Daoy (cell line): ENCODE measurements at places on chromosomes 4 and X. TPM values are rescaled to one million over a fixed set of nuclear protein-coding genes. Genes with fewer than 3 reads are reported as not detected.

- DNase-seq, result no peak
These were observed 40.5 kb downstream of the ZCCHC12 start for GRCh38 chrX:118864063-118864635.

GRCh38 chr4:30903502-30904214 is 183.5 kb downstream of the PCDH7 start:
- no peak for DNase-seq

DNA sequence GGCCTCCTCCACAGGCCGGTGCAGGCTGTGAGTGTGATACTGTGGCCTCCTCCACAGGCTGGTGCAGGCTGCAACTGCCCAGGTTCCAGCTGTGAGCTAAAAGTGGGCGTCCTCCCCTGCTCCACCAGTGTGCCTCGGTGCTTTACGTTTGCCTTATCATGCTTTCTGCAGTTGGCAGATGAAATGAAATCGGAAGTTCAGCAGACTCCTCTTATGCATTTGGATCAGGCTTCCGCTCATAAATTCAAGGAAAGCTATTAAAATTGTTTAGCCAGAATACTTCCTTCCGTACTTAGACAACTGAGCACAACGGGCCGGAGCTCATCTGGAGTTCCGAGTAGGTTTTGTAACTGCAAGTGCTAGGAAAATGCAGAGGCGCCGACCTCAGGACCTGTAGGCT is 12.0 kb downstream of the CYP4V2 start:
- no peak for DNase-seq

The TSC22D3 gene
- 14.0 and 33.1 TPM in 2 replicates for total RNA-seq

The CWH43 gene
- not detected in 2 replicates for total RNA-seq

GRCh38 chr4:131509521-131509920 is 1639.6 kb upstream of the PCDH10 start:
- no peak for DNase-seq

The FOXR2 gene
- total RNA-seq, result 6.0 and 7.2 TPM in 2 replicates

DNA sequence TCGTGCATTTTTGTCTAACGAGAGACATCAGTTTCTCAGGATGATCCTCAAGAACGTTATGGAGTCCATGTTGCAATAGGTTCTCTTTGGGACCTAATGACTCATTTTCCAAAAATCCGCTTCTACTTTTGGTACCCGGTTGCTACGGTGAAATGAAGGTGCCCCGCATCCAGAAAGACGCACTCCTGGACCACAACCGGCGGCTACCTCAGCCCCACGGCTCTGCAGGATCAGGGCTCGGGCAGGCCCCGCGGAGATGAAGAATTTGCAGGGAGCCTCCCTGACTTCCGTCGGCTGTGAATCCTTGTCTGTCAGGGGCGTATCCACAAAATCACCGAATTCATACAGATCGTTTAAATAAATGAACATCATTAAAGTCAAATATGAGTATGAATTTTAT is 15.6 kb downstream of the GTPBP6 start:
- no peak for DNase-seq

DNA sequence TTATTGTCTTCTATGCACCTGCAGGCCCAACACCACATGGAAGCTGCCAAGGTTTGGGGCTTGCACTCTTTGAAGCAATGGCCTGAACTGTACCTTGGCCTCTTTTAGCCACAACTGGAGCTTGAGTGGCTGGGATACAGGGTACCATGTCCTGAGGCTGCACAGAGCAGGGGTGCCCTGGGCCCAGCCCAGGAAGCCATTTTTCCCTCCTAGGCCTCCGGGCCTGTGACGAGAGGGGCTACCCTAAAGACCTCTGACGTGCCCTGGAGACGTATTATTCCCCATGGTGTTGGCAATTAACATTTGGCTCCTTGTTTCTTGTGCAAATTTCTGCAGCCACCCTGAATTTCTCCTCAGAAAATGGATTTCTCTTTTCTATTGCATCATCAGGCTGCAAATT is 519.9 kb upstream of the MAGEB18 start:
- no peak for DNase-seq

DNA sequence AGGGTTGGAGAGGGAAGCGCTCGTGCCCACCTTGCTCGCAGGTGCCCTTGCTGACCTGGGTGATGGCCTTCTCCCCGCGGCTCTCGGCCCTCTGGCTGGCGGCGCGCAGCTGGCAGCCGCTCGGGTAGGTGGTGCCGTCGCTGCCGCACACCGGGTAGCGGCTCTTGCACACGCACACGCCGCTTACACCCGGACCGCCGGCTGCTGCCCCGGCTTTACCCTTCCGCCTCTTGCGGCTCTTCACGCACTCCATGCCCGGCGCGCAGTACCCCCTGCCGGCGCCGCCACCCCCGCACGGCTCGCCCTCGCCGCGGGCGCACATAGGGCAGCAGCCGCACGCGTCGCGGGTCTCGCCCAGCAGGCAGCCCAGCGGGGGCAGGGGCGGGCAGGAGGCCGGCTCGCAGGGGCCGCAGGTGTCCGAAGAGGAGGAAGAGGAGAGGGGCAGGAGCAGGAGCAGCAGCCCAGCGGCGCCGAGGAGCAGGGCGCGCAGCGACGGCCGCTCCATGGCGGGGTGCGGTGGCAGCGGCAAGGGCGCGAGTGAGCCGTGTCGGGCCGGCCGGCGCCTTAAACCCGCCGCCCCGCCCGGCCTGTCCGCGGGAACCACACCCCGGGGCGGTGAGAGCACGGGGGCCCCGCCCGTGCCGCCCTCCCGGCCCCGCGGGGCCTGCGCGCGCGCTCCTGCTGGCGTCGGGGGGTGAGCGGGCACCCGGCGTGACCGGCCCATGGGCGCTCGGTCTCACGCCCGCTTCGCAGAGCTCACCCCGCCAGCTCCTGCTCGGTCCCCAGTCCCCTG is at the start of gene IGFBP7:
Gene IGFBP7 (minus strand): TSS at position 539 of the 793 bp plus-strand sequence. CDS start 34 bp downstream, at position 505.
- peak; percentile 46 for DNase-seq

The ZNF81 gene
- total RNA-seq, result 1.9 and 8.1 TPM in 2 replicates

DNA sequence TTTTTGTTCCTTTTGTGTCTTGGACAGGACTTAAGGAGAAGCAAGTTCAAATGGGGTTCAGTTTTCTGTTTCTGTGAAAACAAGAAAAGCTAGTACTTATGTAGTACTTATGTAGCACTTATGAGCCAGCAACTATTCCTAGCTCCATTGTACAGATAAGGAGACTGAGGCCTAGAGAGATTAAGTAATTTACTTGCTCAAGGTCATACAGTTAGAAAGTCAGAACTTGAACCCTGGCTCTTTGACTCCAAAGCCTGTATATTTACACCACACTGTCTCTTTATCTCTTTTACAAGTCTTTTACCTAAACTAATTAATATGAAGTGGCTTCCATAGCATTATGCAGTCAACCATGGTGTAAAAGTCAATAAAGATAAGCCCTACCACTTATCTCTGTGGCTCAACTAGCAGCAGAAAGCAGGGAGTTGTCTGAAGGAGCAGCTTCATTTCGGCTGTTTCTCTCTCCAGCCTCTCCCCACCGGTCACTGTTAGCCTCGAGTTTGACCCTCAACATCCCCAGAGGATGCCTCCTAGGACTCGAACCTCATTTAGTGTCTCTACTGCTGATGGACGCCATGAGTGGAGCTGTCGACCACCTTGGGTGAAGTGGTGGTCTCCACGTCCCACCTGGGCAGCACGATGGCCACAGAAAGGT is 209.9 kb downstream of the SHROOM3 start:
- no peak for DNase-seq

The AMTN gene
- total RNA-seq, result 98.3 and 106 TPM in 2 replicates

DNA sequence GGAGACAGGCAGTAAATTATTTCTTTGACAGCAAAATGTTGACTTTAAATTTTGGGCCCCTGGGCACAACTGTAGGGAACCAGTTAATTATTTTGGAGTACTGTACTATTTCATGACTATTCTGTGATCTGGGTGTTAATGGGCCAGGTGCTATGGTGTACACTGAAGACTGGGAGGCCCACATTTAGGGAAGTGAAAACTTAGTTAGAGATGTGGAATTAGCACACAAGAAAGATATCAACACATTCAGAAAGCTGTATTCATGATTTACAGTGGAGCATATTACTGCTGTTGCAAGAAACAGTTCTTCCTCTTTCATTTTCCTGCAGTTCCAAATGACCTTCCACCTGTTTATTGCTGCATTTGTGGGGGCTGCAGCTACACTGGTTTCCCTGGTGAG is 12.4 kb downstream of the PLP1 start:
- no peak for DNase-seq

DNA sequence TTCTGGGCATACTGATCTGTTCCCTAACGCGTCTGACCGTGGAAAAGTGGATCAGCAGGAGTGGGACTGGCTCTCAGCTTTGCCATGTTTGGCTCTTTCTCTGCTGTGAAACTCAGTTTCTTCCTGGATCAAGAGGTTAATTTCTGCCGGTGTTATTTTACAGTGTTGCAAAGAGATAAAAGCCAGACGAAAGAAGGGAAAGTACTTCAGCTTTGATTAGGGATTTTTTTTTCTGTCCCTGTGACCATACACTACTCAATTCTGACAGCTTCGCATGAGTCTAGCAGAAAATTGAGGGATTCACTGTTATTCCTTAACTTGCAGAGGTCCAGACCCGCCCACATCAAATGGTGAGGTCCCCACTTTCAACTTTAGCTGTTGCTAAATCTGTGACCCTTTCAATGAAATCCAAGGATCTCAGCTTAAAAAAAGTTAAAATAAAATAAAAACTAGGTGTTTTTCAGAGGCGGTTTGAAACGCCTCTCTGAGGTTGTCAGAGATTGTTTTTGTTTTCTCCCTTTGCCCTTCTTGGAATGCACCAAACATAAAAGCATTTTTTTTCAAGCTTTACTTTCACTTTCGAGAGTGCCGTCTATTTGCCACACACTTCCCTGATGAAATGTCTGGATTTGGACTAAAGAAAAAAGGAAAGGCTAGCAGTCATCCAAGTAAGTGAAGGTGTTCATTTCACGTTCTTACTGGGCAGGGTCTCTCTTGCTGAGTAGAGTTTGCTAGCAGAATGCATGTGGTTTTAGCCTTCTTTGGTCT is at the start of gene TLR3:
Gene TLR3 (plus strand): TSS at position 576 of the 768 bp plus-strand sequence. CDS start 7,464 bp downstream, outside the sequence.
- DNase-seq, result peak; percentile 18

DNA sequence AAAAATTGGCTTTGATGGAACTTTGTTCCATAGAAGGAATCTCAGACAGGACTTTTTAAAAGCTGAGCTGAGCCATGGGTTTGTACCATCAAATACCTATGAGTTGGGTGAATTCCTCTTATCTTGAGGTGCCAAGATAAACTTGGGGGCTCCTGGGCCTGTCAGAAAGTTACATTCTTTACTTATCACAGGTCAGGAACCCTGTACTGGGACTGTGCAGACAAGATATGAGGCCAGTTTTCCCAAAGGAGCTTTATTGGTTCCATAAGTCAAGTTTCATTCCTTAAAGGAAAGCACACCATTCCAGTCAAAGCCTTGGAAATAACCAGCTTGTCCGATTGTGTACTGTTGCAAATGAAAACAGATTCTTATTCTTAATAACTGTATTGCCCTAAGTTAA is 72.4 kb upstream of the PACRGL start:
- no peak for DNase-seq

DNA sequence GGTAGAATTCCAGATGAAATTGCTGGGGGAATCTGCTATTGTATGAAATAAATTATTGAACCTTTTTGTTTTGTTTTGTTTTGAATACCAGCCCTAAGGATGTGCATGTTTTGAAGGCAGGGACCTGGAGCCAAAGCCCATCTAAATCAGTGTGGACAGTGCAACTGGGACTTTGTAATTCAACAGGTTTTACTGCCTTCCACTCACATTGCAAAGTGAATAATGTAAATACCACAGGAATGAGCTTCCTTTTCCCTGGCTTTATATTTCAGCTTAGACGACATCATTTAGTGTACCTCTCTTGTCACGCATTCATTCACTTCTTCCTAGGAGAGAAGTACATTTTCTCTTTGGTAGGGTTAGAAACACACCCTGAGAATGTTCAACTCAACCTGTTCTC is 795.0 kb downstream of the CENPC start:
- peak; percentile 11 for DNase-seq
